ENCODE measurements at places on chromosomes 13 and 19.

GRCh38 chr19:8206147-8207087 lies 2.8 kb upstream of the CERS4 start:
- no peak for DNase-seq

GRCh38 chr19:23394511-23394910 lies 760 bp downstream of the ZNF91 start:
- peak; percentile 8 for DNase-seq

- DNase-seq: peak; percentile 43
Measured at GRCh38 chr13:51797664-51798488, 6.1 kb downstream of the DHRS12 start.

GRCh38 chr13:35720290-35720689 lies 243.8 kb upstream of the MAB21L1 start:
- DNase-seq: no peak

GRCh38 chr19:40466219-40466984 lies 399 bp upstream of the SPTBN4 start:
- DNase-seq: peak; percentile 64

DNA sequence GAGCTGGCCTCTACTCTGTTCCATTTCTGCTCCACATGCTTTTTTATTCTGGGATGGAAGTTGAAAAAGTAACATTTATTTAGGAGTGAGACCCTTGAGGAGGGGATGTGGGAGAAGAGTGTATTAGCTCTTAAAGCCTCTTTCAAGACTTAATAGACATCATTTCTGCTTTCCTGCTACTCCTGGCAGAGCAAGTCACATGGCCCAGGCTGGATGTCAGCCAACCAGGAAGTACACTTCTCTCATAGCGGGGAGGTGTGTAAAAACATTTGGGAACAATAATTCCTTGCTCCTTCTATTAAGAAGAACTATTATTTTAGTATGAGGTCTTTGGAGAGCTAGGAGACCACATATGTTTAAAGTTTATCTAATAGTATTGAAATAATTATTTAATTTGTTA lies 40.6 kb upstream of the FAM216B start:
- no peak for DNase-seq

GRCh38 chr19:51125421-51126075 lies 842 bp downstream of the SIGLEC9 start:
- DNase-seq: no peak

GRCh38 chr13:46665248-46665632 lies 112.3 kb downstream of the LRCH1 start:
- DNase-seq: no peak

GRCh38 chr13:22369840-22370239 lies 699.0 kb downstream of the FGF9 start:
- DNase-seq: no peak

DNA sequence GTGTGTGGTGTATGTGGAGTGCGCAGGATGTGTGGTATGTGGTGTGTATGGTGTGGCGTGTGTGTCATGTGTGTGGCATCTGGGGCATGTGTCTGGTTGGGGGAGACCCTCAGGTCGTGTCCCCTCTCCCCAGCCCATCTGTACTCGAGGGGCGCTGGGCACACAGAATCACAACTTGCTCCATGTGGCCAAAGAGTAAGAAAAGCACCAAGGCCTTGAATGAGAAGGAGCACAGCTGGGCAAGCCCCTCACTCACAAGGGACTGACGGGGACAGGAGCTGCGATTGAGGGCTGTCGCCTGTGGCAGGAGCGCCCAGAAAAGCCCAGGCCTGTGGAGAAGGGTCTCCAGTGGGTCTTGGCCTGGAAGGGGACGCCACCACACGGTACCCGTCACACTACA lies 62.8 kb downstream of the PEPD start:
- DNase-seq: no peak

- DNase-seq: no peak
Measured at GRCh38 chr19:8075158-8076074, 22.9 kb downstream of the CCL25 start.

DNA sequence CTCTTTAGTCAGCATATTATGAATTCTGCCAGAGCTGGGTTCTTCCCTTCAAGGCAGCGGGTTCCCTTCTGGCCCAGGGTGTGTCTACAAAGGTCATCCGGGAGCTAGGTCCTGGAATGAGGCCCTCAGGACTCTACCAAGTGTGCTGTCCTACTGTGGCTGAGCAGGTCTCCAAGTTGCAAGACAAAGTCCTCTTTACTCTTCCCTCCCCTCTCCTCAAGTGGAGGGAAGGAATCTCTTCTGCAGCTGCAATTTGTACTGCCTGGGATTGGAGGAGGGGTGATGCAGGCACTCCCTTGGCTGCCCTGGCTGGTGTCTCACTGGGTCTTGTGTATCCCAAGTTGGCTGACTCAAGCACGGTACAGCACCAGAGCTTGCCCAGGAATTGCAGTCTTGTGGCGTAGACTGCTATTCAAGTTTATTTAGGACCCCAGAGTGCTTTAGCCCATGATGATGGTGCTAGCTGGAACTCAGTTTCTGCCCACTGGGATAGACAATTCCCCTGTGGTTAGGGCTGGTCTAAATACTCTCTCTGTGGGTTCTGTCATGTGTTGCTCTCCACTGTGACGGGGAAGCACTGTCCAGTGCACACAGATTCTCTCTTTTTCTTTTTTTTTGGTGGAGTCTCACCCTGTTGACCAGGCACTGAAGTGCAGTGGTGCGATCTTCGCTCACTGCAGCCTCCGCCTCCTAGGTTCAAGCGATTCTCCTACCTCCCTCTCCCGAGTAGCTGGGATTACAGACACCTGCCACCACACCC lies 28.5 kb downstream of the RFC3 start:
- DNase-seq: no peak

DNA sequence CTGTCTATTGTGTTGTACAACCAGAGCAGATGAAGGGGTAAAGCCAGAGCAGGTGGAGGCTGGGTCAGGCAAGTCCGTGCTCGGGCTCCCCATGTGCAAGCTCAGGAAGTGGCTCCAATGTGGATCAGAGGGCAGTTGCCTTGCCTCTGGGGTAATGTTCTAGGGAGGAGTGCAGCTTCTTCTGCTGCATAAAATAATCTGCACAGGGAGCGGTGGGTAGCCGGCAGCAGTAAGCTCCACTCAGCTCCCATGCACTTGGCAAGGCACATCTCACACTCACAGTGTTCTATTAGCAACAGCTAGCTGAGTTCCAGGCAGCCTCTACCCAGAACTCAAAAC lies 565.3 kb upstream of the SLITRK1 start:
- no peak for DNase-seq

- DNase-seq: no peak
Measured at GRCh38 chr19:13053238-13053637, 49.4 kb downstream of the LYL1 start.

- DNase-seq: no peak
Measured at GRCh38 chr13:24299488-24300114, 9.8 kb upstream of the C1QTNF9 start.

GRCh38 chr19:30916238-30916637 lies 433.0 kb downstream of the TSHZ3 start:
- DNase-seq: no peak

GRCh38 chr19:41910992-41911888 lies 17.0 kb downstream of the ERFL start:
- no peak for DNase-seq

GRCh38 chr13:99545979-99546378 lies 44.7 kb downstream of the TM9SF2 start:
- DNase-seq: no peak

DNA sequence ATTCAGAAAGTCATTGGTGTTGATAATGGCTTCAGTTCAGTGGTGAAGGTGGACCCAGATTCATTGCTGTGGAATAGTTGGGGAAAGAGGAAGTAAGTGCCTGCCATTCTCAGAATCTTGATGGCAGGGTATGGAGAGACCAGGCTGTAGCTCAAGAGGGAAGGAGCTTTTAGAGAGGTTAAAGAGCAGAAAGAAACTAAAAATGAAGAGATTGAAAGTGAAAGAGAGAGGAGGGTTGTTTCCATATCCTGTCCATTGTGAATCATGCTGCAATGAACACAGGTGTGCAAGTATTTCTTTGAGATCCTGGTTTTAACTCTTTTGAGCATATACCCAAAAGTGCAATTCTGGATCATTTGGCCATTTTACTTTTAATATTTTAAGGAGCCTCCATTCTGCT lies 12.5 kb downstream of the GJB6 start:
- DNase-seq: no peak

DNA sequence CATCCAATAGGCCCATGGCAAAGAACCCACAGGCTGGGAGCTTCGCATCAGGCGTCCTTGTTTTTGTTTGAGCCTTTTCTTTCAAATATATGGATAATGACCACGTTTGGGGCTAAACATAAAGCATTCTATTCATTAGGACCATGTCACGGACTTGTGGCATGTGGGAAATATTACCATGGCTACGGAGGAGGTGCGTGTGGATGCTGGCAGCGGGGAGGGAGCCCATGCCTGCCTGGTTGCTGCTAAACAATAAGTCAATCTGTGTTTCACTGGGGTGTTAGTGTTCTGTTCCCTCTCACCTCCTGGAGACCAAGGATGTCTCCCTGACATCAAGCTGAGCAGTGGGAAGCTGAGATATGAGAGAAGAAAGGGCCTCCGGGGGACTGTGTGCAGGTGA lies 121.1 kb downstream of the IRS2 start:
- DNase-seq: no peak

DNA sequence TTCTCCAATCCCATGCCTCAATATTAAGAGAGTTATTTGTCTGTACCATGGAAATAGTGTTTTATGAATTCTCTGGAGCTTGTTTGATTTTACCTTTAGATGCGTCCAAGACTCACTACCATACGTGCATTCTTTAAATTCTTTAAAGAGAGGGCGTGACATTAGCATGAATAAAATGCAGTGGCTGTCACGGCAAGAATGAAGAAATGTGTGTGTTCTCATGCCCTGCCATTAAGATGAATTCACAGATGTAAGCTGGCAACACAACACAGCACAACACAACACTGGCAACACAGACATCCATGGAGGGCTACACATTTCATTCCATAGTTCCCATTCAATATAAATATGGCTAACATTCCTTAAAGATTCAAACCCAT lies 213.4 kb downstream of the ENOX1 start:
- DNase-seq: no peak

DNA sequence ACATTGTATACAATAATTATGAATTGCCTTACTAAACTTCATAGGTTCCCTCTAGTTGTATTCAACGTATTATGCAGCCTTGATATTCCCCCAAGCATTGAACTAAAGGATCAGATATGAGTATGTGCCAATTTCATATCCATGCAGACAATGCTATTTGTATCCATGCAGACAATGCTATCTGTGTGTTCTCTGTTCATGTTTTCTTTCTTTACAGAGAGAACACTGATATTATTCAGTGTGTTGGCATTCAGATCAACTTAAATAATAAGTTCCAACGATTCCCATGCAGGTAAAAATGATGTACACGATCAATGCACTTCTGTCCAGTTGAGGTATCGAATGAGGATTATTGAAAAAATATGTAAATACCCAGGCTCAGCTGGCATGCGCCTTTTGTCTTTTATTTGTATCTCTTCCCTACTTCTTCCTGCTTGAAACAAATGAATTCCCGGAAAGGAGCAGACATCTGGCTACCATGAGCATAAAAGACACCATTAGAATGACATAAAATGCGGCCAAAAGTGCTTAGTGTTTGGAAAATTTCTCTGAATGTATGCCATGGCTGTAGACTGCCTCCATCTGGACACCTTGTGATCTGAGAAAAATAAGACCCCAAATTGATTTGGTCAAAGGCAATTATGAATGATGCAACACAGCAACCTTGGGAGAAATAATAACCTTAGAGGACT lies 731.5 kb downstream of the SLITRK1 start:
- DNase-seq: no peak

- no peak for DNase-seq
Measured at GRCh38 chr19:10871711-10872545, 575 bp downstream of the CARM1 start.

- peak; percentile 6 for DNase-seq
Measured at GRCh38 chr19:10193790-10194499, 808 bp downstream of the DNMT1 start.

DNA sequence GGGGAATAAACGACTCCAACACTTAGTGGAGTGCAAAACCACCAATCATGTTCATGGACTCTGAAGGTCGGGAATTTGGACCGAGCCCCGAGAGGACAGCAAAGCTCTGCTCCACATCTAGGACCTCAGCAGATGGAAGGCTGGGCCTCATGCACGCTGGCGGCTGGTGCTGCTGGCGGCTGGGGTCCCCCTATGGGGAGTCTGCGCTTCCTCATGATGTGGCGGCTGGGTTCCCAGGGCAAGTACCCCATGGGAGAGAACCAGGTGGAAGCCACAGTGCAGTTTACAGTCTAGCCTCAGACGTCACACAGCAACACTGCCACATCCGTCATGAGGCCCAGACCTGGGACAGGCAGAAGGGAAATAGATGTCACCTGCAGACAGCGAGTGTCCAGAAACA lies 13.2 kb downstream of the PEPD start:
- no peak for DNase-seq

DNA sequence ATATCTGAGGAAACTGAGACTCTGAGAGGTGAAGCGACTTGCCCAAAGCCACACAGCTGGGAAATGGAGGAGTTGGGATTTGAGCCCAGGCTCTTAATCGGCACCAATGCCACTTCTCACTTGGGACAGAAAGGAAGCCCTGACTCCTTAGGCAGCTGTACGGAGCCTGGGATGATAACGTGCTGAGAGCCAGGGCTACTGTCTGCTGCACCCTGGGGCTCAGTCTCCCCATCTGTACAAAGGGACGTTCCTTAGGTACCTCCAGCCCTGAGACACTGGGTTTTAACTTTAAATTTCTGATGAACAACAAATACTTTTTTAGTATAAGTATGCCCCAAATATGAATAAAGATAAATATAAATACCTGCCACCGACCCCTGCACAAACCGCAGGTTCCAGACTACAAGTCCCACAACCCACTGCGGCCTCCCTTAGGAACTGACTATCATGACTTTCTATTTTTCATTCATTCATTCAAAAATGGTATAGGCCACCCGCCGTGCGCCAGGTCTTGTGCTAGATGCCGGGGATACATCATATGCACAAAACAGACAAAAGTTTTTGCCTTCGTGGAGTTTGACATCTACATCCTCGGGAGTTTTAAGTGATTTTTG lies 776 bp upstream of the NCLN start:
- peak; percentile 59 for DNase-seq

DNA sequence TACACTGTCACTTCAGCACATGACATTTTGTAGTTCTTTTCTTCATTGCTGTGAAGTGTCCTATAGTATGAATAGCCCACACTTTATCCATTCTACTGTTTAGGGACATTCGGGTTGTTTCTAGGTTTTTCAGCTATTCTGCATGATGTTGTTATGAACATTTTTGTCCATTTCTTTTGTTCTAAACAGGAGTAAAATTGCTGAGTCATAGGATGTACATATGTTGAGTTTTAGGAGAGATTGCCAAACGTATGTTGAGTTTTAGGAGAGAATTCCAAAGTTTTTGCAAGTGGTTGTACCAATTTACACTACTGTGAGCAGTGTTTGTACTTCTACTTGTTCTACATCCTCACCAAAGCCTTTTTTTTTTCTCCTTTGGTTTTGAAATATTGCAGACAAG lies 115.0 kb downstream of the MTUS2 start:
- DNase-seq: no peak
